Tibial nerve (tissue), 4 donors: ENCODE measurements at places on chromosomes 11 and 22. TPM values are rescaled to one million over a fixed set of nuclear protein-coding genes. Genes with fewer than 3 reads are reported as not detected.

Gene INPP5J
- 0.90 TPM for total RNA-seq

Gene KRTAP5-10
- not detected for total RNA-seq

Gene CHRM1
- total RNA-seq = not detected

Gene OR4C15
- not detected for total RNA-seq

Gene HORMAD2
- total RNA-seq = not detected

Gene ARHGEF17
- 119 TPM for total RNA-seq

Gene RFPL3
- not detected for total RNA-seq

Gene KCNJ4
- 1.6 TPM for total RNA-seq

Gene KRTAP5-7
- not detected for total RNA-seq

Gene PRR33
- total RNA-seq = not detected

Gene OR10S1
- total RNA-seq = not detected

Gene PTPN5
- total RNA-seq = 11.8 TPM

Gene RBFOX2
- 75.6 TPM for total RNA-seq
